SW480 (cell line): ENCODE measurements at places on chromosomes 2 and 18.

- DNase-seq, result no peak
Observed at GRCh38 chr2:239697399-239698164, 296.8 kb upstream of the HDAC4 start.

DNA sequence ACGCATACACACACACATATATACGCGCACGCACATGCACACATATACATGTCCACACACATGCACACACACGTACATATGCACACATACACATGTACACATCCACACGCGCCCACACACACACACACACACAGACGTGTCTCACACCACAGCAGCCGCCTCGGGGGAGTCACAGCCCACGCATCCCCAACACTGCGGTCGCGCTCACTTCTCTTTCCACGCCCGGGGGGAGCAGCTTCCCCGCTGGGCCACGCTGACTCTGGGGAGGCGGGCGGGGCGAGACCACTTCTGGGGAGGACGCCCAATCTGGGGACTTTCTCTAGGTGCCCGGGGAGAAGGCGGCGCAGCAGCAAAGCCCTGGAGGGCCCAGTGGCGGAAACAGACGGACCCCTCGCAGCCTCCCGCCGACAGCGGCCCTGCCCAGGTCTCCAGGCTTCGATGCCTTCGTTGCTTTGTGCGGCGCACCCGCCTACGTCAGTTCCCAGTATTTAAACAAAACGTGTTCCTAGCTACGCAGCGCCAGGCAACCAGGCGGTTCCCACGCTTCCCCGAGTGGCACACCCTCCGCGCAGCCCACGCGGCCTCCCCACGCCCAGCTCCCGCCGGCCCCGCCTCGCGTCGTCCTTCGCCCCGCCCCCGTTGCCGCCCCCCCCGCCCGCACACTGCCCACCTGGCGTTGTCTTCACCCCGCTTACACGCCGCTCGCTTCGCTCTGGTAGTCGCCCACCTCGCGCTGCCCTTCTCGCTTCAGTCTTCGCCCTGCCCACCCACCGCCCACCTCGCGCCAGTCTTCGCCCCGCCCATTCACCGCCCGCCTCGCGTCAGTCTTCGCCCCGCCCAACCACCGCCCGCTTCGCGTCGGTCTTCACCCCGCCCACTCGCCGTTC is 810 bp upstream of the RBFA start:
- DNase-seq, result peak; percentile 1

GRCh38 chr2:81872006-81872405 is 1567.5 kb upstream of the LRRTM1 start:
- DNase-seq, result no peak

GRCh38 chr2:29075894-29076705 is 1.8 kb upstream of the PCARE start:
- DNase-seq, result no peak

DNA sequence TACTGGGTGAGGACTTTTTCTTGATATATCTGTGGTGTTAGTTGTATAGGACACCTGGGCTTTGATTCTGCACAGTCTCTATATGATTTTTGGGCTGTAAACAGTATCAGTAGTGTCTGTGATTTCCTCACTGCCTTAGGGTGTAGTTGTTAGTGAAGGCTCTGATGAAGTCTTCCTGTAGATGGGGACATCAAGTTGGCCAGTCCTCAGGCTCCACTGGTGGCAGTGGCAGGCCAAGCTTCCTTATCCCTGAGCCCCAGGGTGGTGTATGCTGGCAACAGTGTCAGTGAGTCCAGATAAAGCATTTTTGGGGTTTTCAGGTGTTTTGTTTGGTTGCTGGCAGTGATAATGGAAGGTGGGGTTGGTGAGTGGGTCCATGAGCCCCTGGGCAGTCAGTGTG is 961.4 kb downstream of the DSC3 start:
- no peak for DNase-seq

- no peak for DNase-seq
Observed at GRCh38 chr2:232951891-232952290, 61.2 kb downstream of the NGEF start.

GRCh38 chr2:109244750-109245382 is 115.9 kb downstream of the SH3RF3 start:
- DNase-seq, result no peak

DNA sequence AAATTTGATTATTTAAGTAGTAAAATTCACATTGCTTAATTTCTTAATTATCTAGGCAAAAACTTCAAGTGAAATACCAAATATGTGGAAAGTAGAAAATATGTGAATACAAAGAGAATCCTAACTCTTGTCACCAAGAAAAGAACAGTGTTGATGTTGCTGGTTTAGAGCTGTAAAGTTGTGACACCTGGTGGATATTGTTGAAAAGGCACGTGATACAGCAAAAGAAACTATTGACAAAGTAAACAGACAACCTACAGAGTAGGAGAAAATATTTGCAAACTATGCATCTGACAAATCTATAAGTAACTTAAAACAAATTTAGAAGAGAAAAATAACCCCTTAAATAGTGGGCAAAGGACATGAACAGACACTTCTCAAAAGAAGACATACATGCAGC is 25.6 kb upstream of the ZC3H15 start:
- peak; percentile 14 for DNase-seq

DNA sequence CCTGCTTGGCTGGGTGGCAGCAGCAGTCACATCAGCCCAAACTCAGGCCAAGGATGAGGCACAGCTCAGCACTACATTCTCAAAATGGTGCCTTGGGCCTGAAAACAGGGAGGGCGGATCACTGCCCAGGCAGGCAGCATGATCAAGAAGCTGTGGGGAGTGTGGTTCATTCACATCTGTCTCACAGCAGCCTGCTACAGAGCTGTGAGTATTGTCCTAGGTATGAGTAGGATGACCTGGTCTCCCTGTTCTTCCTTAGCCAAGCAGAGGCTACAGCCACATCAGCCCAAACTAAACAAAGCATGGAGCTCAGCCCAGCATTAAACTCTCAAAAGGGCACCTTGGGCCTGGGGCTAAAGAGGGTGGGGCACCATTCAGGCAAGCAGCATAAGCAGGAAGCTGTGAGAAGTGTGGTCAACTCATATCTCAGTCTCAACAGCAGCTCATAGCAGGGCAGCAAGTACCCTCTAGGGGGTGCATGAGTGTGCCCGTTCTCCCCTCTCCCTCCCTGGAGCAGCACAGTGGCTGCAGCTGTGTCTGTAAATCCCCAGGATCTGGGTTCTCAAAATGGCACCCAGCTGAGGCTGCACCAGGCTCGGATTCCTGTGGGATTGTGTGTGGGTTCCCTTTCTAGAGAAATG is 139.6 kb downstream of the TRABD2A start:
- peak; percentile 56 for DNase-seq

- no peak for DNase-seq
Observed at GRCh38 chr2:215946586-215946985, 66.8 kb downstream of the MREG start.

DNA sequence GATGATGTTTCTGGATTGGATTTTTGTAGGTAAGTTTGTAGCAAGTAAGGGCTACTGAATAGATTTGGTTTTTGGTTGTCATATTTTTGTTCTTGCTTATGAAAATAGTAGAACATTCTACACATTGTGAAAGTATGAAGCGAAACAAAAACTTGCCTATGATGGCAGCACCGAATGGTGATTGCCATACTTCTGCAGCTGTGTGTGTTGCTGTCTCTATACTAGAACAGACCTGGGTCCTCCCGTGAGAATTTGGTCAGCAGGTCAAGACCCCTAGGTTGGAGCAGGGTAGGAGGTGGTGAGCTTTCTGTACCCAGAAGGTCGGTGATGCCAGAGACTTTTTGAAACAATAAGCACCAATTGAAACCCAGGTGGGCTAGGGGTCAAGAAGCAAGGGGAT is 322.6 kb downstream of the PRKCE start:
- DNase-seq, result no peak

GRCh38 chr2:101984656-101985055 is 7.1 kb upstream of the IL1R2 start:
- DNase-seq, result no peak

GRCh38 chr2:7726989-7727388 is 809.8 kb downstream of the RNF144A start:
- no peak for DNase-seq

DNA sequence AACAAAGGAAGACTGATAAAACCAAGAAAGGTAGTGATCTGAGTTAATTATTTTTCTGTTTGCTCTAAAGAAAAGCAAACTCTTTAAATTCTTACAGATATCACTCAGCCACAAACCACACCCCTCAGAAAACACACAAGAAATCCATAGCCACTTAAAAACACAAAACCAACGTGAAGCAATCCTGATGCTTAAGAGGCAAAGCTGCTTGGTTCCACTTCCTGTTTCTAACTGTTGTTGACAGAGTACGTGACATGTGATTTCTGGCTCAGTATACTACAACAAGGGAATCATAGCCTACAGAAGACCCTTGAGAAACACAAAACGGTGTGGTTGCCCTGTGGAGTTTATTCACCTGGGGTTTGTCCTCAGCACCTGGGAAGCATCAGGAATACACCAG is 240.9 kb upstream of the APCDD1 start:
- DNase-seq, result no peak

- no peak for DNase-seq
Observed at GRCh38 chr2:23118894-23119293, 266.1 kb upstream of the KLHL29 start.

- DNase-seq, result no peak
Observed at GRCh38 chr2:124382067-124382618, 357.1 kb downstream of the CNTNAP5 start.

GRCh38 chr2:236513956-236514355 is 55.7 kb upstream of the ACKR3 start:
- DNase-seq, result no peak

DNA sequence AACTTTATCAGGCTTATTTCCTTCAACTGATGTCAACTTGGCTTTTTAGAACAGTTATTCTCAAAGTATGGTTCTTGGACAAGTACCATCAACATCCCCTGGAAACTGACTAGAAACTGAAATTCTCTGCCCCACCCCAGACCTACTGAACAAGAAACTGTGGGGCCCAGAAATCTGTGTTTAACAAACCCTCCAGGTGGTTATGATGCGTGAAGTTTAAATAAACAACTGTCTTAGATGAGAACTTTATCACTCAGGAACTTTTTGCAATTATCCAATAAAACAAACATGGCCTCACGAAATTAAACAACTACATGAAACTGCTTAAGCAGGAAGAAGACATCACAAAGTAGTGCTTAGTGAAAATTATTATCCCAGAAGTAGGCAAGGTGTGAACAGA is 4.4 kb downstream of the HIBCH start:
- DNase-seq, result no peak

DNA sequence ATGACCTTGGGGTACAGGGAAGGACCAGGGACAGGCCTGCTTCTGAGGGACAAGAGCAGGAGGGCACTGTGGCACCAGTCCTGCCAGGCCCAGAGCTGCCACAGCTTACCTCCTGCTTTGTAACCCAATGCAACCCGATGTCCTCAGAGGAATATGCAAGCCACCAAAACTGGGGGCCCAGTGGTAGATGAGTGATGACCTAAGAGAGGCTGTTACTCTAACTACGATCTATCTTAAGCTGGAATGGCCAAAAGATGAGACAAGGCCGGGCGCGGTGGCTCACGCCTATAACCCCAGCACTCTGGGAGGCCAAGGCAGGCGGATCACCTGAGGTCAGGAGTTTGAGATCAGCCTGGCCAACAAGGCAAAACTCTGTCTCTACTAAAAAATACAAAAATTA is 12.8 kb downstream of the CYB5A start:
- DNase-seq, result no peak

GRCh38 chr2:142254031-142254430 is 123.2 kb upstream of the LRP1B start:
- no peak for DNase-seq

- no peak for DNase-seq
Observed at GRCh38 chr2:126482582-126483464, 173.1 kb upstream of the GYPC start.

DNA sequence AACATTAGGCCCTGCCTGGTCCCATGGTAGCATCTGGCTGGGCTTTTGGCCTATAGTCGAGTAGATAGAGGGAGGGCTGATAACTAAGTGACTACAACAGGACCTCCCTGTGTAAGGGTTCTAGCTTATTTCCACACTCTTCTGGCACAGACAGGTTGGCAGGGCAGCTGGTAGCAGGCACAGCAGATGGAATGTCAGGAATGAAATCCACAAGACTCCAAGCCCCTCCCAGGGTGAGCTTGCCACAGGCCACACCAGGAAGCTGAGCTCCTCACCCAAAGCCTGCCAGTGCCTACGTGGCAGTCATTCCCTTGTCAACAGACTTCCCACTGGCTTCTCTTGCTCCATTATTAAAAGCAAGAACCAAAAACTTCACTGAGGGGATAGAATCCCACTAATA is 20.7 kb upstream of the C1QL2 start:
- peak; percentile 75 for DNase-seq

- DNase-seq, result no peak
Observed at GRCh38 chr2:8394131-8394530, 287.7 kb upstream of the ID2 start.

GRCh38 chr2:234447189-234447588 is 49.7 kb downstream of the ARL4C start:
- no peak for DNase-seq

DNA sequence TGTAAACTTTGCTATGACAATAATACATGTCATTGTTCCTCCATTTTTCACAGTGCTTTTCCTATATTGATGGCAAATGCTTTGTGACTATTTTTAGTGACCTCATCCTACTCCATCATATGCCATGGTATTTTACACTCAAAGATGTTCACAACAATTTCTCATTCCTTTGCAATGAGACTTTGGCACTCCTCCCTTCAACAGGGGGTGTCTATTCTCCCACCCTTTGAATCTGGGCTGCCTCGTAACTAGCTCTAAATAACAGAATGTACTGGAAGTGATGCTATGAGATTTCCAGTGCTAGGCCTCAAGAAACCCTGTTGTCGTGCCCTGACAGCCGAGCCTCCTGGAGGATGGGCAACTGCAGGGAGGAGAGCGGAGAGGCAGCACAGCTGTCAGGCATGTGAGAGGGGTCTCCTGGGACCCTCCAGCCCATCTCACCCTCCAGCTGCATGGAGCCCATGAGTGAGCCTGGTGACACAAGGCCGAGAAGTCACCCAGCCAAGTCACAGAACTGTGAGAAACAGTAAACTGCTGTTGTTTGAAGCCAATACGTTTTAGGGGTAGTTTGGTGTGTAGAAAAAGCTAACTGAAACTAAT is 103.1 kb upstream of the APCDD1 start:
- DNase-seq, result no peak

- no peak for DNase-seq
Observed at GRCh38 chr2:215921895-215922294, 91.5 kb downstream of the MREG start.

GRCh38 chr2:64405581-64406406 is 48.2 kb upstream of the LGALSL start:
- no peak for DNase-seq

DNA sequence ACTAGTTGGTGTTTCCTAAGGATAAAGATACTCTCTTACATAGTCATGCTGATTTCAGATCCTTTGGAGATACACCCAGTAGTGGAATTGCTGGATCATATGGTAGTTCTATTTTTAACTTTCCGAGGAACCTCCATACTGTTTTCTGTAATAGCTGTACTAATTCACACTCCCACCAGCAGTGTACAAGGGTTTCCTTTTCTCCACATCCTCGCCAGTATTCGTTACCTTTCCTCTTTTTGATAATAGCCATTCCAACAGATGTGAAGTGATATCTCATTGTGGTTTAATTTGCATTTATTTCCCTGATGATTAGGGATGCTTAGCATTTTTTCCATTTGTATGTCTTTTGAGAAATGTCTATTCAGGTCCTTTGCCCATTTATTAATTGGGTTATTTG is 34.0 kb downstream of the ACTR2 start:
- DNase-seq, result no peak
